ENCODE measurements at places on chromosomes 1 and 21.

DNA sequence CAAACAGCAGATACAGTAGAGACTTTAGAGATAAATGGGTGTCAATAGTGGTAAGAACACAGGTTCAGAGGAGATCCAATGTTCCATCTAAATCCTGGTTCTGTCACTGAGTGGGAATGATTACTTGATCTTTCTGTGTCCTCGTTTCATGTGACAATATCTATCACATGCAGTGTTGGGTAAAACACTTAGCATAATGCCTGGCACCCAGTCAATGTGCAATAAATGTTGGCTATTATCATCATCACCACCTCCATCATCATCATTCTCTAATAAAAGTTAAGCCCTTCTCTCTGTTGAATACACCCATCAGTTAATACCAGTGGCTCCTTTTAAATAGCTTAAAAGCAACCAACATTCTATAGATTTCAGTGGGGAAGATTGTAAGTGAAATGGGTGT lies 184.7 kb downstream of the ST6GALNAC3 start:
- DNase-seq: no peak

GRCh38 chr1:14371771-14372497 lies 226.6 kb upstream of the KAZN start:
- DNase-seq: no peak

- no peak for DNase-seq
Observed at GRCh38 chr1:34787461-34788420, 5.1 kb upstream of the GJA4 start.

DNA sequence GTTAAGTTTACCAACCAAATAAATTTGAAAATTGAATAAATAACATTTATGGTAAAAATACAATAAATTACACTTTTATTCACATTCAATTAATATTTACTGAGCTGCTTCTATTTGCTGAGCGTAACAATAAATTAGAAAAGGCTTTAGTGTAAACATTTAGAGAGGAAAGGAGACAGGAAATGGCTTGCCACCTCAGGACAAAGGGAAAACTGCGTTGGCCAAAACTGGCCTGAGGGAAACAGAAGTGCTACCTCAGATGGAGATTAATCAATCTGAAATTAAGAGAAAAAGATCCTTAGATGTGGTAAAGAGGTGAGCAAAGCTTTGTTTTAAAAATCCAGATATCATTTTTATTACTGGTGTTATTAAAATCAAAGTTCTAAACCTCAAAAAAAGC lies 128.0 kb downstream of the SLC44A5 start:
- DNase-seq: no peak

- DNase-seq: no peak
Observed at GRCh38 chr1:174692313-174692712, 244.5 kb downstream of the GPR52 start.

DNA sequence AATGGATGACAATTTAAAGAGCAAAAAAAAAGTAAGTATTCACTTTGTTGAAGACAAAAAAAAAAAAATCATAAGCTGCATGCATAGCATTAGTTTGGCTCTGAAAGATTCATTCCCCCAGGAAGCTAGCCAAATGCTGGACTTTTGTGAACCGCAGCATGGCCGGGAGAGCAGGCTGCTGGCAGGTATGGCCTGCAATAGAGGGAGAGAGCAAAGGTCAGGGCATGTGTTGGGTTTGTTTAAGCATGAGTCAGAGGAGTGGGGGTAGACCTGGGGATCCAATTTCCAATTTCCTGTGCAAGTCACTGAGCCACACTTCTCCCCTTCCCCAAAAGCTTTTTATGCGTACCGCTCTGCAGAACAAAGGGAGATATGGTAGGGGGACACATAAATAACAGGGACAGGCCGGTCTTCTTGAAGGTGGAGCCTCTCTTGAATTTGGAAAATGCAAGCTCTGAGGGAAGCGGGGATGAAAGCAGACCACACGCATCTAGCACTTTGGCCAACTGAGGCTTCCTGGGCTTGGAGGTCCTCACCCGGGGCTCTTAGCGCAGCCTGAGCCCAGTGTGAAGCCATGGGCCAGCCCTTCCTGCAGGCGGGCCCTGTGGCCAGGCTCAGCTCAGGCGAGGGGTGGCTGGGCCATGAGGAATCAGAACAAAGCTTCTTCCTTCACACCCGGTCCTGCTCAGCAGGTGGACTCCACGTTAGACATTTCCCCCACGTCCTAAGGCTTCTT lies 171.1 kb downstream of the TOMM20 start:
- no peak for DNase-seq

DNA sequence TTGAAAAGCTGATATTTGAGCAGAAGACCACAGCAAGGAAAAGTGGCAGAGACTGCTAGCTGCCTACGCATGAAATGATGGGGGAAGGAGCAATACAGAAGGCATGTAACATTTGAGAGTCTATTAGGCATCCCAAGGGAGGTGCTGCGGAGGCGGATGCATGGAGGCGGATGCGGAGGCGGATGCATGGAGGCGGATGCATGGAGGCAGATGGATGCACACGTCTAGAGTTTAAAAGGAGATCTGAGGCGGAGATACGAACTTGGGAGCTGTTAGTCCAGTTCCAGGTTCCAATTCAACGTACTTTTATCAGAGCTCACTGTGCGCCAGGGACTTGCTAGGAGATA lies 744 bp upstream of the DDX20 start:
- DNase-seq: no peak

GRCh38 chr1:80054129-80054528 lies 1047.6 kb upstream of the ADGRL4 start:
- no peak for DNase-seq

GRCh38 chr1:226679262-226679661 lies 59.8 kb downstream of the ITPKB start:
- no peak for DNase-seq

DNA sequence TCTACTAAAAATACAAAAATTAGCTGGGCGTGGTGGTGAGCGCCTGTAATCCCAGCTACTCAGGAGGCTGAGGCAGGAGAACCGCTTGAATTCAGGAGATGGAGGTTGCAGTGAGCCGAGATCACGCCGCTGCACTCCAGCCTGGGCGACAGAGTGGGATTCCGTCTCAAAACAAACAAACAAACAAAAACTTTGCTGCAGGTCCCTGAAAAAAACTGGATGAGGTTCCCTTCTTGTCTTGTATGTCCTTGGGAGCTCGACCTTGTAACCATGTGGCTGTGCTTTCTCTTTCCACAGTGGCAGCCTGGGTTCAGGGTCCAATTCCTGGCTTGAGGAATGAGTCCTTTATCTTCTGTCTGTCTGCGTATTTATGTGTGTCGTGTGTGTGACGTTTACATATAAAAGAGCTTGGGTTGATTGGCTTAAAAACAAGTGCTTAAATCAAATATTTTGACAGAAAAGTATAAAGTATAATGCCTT lies 18.0 kb upstream of the COX20 start:
- no peak for DNase-seq

DNA sequence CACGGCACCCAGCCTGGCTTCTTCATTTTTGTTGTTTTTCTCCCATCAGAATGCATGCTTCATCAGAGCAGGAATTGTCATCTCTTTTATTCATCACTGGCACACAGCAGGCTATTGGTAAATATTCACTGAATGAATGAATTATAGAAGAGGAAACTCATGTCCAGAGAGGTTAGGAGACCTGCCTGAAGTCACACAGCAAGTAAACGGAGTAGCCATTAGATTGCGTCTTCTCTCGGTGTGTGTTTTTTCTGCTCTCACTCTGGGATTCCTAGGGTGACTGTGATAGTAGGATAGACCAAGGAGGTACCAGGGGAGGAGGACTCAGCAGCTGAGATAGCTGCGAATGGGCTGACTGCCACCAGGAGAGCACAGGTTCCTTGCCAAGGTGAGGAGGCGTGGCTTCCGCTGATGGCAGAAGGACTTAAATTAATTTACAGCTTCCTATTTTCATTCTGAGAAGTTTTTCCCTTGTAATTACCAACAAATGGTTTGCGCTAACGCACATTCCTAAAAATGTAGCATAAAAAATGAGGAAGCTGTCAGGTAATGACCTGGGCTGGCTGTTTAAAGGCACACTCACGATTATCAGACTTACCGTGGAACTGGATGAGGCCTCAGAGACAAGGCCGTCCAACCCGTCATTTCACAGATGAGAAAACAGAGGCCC lies 4.5 kb upstream of the NCMAP start:
- no peak for DNase-seq

DNA sequence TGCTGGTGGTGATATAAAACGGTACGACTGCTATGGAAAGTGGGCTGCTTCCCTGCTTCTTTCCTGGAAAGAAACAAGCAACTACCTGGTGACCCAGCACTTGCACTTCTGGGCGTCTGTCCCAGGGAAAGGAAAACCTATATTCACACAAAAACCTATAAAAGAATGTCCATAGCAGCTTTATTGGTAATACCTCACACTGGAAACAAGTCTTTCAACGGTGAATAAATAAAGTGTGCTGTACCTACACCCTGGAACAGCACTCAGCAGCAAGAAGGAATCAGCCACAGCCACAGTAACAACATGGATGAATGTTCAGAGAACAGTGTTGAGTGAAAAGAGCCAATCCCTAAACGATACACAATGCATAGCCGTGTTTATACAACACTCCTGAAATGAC lies 19.9 kb downstream of the SLC19A1 start:
- DNase-seq: no peak

GRCh38 chr1:1779691-1780597 lies 1.7 kb upstream of the NADK start:
- DNase-seq: peak; percentile 47

DNA sequence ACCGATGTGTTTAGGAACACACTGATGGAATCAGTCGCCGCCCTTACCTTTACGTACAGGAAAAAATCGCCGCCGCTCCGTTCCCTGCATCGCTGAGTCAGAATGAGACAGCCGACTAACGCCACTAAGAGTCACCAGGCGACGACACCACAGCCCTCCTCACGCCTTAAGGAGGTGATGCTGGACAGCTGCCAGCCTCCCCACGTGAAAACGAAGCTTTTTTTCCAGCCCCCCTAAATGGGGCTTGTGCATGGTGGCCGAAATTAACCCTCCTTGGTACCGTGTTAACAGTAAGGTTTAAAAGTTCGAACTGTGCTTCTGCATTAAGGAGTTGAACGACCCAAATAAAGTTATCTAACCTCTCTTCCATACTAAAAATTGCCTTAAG lies 511 bp downstream of the DNTTIP2 start:
- peak; percentile 26 for DNase-seq

DNA sequence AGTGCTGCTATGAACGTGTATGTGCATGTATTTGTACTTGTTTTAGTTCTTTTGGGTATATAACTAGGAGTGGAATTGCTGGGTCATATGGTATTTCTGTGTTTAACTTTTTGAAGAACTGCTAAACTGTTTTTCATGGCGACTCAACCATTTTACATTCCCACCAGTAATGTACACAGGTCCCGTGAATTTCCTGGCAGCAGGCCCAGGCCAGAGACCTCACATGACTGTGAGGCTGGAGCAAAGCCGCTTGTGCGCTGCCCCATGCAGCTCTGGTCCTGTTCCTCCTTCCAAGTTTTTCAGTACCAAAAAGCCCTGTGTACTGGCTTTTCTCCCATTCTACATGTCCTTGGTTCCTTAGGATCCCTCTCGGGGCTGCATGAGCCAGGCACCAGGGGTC lies 29.6 kb downstream of the ACOT11 start:
- DNase-seq: no peak

GRCh38 chr1:182340233-182341058 lies 51.1 kb downstream of the GLUL start:
- no peak for DNase-seq

DNA sequence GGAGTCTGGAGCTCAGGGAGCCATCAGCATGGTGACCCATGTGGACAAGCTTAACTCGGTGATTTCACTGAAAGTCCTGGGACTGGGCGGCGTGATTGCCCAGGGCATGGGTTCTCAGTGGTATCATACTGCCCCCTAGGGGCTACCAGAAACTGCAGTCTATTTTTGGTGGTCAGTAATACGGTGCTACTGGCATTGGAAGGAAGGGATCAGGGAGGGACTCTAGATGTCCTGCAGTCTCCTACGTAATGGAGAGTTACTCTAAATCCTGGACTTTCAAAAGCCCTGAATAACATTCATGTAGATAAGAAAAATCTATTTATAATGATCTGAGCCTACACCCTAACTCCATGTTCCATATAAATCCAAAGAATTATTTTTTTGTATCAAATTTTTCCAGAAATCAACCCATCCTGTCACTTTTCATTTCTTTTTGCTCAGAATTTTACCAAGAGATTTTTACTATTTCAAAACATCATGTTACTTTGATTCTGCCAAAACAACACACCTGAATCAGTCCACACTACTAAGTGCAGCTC lies 37.3 kb downstream of the PABPC4 start:
- DNase-seq: no peak

DNA sequence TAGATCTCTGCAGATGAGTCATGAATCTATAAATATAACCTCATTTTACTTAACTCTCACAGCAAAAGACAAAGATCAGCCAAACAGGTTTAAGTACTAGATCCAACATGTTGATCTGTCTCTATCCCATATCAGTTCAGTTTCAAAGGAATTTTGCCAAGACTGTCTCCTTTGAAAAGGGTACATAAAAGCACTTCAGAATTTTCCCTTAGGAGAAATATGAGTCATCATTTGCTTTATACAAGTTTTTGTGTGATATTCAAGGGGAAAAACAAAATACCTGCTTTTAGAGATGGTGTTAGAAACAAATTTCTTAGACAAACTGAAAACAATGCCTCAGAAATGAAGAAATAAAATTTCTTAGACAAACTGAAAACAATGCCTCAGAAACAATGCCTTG lies 73.5 kb upstream of the LRRC7 start:
- DNase-seq: no peak

GRCh38 chr1:67019600-67020136 lies 34.3 kb downstream of the SLC35D1 start:
- no peak for DNase-seq

GRCh38 chr21:38837806-38838461 lies 32.2 kb downstream of the ETS2 start:
- DNase-seq: no peak

- DNase-seq: no peak
Observed at GRCh38 chr1:226781937-226782609, 43.0 kb upstream of the ITPKB start.

DNA sequence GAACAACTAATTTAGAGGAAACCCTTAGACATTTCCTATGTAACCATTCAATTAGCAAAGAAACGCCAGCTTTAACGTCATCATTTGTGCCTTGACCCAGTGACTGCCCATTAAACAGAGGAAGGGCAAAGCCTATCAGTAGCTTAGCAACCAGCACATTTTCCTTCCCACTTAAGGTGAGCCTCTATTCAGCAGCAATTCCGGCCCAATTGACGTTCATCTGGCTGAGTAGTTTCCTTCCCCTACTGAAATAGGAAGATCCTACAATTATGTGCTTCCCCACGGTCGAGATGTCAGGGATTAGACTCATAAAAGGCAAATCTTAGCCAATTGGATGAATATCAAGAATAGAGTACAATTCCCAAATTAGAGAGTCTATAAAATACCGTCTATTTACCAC lies 482.1 kb upstream of the ADAMTS5 start:
- no peak for DNase-seq
